ENCODE measurements at places on chromosomes 3 and 15. TPM values are rescaled to one million over a fixed set of nuclear protein-coding genes. Genes with fewer than 3 reads are reported as not detected.

Gene GOLGA6L4
- 10.0 TPM for polyA plus RNA-seq

Gene CDCP1
- 7.5 TPM for polyA plus RNA-seq

Gene MGA
- polyA plus RNA-seq = 20.2 TPM

Gene SEMA3F
- 9.1 TPM for polyA plus RNA-seq

Gene PPIP5K1
- 6.2 TPM for polyA plus RNA-seq

Gene C3orf85
- polyA plus RNA-seq = not detected

Gene TTC21A
- polyA plus RNA-seq = 1.8 TPM

Gene MRAS
- polyA plus RNA-seq = 68.1 TPM

Gene EIF3J
- 87.3 TPM for polyA plus RNA-seq

Gene EBLN2
- polyA plus RNA-seq = 1.8 TPM

Gene SLC28A1
- not detected for polyA plus RNA-seq
